ENCODE measurements at places on chromosomes 6 and 20.

GRCh38 chr6:113732384-113732966 lies 124.7 kb upstream of the MARCKS start:
- no peak for DNase-seq

DNA sequence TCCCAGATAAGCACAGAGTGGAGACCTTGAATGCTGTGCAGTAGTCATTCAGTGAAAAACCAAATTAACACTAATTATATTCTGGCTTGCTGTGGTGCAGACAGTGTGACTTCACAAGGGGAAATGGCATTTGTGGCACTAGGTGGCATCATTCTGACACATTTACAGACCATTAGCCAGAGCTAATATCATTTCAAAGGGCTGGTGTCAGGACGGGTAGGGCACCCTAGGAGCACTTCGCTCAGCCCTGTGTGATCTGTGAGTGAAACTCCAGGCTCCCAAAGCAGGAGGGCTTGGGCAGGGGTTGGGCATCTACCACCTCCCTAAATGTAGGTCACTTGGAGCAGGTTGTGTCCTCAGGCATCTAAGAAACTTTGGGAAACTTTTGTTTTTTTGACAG lies 555.8 kb downstream of the PKHD1 start:
- no peak for DNase-seq

GRCh38 chr6:46628498-46628897 lies 24.1 kb downstream of the CYP39A1 start:
- no peak for DNase-seq

- DNase-seq: no peak
Measured at GRCh38 chr20:52569201-52569600, 377.6 kb upstream of the ZFP64 start.

GRCh38 chr6:21476112-21476511 lies 117.4 kb upstream of the SOX4 start:
- no peak for DNase-seq

DNA sequence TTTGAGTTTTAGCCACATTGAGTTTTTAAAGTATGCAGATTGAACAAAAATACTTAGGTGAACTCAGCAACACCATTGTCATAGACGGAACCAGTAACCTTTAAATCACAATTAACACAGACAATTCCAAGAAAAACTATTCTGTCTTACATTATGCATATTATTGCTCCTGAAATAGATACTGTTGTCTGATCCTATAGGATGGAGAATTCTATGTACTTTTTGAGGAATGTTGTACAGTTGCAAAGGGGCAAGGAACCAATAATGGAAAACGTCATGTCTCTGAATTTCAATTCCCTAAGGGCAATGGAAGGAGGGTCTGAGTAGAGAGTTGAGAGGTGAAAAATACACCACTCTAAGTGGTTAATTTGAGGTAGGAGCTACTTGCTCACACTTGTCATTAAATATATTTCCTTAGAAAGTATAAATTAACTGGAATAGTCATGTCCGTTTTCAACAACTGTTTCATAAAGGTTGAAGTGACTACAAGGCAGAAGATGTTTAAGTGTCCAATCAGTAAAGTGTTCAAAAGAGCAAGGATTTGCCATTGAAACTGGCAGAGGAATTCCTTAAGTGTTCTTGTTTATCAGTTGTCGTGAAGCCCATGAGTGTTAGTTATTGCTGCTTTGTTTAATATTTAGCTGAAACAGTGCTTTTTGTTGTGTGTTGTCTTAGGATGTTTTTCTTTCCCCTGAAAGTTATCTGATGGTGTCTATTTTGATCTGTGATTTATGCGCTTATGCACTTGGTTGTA lies 1.3 kb downstream of the NKAIN2 start:
- no peak for DNase-seq

- DNase-seq: peak; percentile 53
Measured at GRCh38 chr6:7137335-7138045, 29.7 kb downstream of the RREB1 start.

- DNase-seq: no peak
Measured at GRCh38 chr20:14336686-14337085, 726 bp downstream of the FLRT3 start.

GRCh38 chr6:162962093-162962492 lies 234.3 kb downstream of the PACRG start:
- DNase-seq: no peak

GRCh38 chr6:63790334-63790733 lies 154.7 kb downstream of the PHF3 start:
- DNase-seq: no peak

DNA sequence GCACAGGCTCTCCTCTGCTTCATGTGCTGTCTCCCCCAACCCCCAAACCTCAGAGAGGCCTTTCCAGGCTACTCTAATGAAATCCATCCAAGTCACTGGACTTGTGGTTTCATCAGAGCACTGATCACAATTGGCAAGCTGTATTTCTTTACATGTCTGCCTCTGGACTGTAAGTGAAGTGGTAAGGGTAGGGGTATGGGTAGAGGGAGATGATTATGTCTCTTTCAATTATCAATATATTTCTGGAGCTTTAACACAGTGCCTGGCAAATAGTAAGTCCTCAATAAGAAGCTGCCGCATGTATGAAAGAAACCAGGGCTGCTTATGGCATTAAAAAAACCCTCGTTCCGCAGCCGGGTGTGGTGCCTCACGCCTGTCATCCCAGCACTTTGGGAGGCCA lies 5.4 kb downstream of the TRERF1 start:
- DNase-seq: no peak

DNA sequence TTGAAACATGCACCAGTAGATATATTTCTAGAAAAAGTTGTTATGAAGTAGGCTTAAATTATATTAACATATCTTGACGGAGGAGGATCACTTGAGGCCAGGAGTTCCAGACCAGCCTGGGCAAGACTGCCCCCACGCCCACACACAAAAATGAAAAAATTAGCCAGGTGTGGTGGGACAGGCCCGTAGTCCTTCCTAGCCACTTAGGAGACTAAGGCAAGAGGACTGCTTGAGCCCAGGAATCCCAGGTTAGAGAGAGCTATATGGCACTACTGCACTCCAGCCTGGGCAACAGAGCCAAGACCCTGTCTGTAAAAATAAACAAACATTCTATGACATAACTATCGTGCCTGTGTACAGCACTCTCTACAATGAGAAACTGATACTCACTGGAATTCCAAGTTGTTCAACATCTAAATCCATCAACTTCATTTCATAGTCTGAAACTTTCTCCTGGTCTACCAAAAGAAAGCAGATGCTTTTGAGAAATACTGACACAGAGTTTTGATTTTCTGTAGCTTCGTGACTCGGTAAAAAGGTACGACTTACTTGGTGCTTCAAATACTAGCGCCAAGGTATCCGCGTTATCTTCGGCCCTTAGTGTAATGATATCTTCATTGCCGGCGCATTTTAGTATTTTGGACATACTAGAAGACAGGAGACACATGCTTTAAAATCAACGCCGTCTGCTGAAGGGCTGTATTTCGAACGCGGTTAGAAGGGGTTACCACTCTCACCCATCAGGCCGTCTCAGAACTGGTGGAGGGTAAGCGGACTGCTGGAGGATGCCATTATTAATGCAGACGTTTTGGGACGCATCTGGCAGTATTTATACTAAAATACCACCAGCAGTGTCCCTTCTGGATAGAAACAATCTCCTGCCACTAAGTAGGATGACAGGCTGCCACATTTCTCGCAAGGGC lies 1.3 kb downstream of the PCNA start:
- no peak for DNase-seq

DNA sequence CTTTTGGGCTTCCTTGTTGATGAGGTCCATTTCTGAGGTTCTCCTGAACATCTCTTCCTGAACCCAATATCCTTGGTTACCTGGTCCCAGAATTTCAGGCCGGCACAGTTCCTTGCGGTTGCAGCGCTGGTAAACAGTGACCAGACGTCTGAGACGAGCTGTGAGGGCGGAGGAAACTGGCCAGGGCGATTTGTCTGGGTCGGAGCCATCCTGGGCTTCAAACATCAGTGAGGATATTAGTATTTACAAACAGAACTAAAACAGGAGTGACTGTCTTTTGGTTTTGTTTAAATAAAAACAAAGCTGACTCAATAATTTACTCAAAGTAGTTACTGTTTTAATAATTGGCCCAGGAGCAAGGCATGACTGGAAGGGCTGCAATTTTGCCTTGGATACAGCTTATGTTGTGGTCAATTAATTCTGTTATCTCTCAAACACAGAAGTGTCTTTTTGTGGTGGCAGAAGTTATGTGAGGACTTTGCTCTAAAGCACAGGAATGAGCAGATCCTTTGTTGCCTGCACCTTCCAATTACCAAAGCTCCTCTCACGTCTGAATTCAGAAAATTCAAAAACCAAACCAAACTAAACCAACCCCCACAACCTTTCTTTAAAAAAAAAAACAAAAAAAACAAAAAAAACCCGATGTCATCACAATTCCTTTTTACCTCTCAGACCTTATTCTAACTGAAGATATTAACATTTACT lies 58.7 kb upstream of the EMILIN3 start:
- no peak for DNase-seq

- peak; percentile 85 for DNase-seq
Measured at GRCh38 chr6:33313709-33314514, at the start of gene TAPBP. Gene TAPBP (minus strand): TSS chr6:33314078. CDS start chr6:33314041, 37 bp downstream.

- DNase-seq: no peak
Measured at GRCh38 chr6:80728101-80728750, 621.8 kb downstream of the BCKDHB start.

All from activated CD4-positive, alpha-beta T cell treated with anti-CD3 and anti-CD28 coated beads for 4 hours (primary cell).